ENCODE measurements at places on chromosomes 5 and 9.
A peak's percentile ranks its signal among the peaks of the same experiment; 100 is the strongest.

GRCh38 chr5:151065609-151066008, 15.2 kb downstream of the TNIP1 start:
- no peak for DNase-seq

- no peak for DNase-seq
These were observed 52.9 kb upstream of the MIER3 start for GRCh38 chr5:57004800-57005199.

GRCh38 chr9:99103901-99104458, 933 bp upstream of the TGFBR1 start:
- peak; percentile 32 for DNase-seq

DNA sequence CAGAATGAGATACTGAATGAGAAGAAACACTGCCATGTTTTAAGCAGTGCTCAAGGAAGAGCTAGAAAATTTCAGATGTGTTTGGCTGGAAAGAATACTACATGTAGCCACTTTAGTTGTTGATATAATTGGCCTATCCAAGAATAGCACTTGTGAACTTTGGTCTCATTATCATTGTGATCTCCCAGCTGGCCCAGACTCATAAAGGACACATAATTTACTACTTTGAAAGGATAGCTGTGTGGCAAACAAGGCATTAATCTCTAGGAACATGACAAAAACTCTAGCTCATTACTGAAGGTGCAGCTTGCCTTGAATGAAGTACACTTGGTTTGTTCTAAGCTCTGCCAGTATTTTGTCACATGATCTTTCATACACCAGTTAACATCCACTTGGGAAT, 356.3 kb downstream of the CSNK1G3 start:
- no peak for DNase-seq

DNA sequence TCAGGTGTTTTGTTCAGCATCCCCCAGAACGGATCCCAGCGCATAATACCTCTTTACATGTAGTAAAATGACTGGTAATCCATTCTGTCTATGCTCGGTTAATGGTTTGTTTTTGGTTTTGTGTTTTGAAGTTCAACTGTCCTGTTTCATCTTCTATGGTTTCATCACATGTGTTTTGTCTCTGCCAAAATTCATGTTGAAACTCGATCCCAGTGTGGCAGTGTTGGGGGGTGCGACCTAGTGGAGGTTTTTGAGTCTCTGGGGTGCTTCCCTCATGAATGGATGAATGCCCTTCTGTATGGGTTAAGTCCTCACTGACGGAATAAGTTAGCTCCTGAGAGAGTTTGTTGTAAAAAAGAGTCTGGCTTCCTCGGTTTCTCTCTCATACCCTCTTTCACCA, 317.4 kb downstream of the KDM4C start:
- no peak for DNase-seq

- DNase-seq, result no peak
These were observed 20.6 kb downstream of the GGTA1 start for GRCh38 chr9:121478816-121479676.

DNA sequence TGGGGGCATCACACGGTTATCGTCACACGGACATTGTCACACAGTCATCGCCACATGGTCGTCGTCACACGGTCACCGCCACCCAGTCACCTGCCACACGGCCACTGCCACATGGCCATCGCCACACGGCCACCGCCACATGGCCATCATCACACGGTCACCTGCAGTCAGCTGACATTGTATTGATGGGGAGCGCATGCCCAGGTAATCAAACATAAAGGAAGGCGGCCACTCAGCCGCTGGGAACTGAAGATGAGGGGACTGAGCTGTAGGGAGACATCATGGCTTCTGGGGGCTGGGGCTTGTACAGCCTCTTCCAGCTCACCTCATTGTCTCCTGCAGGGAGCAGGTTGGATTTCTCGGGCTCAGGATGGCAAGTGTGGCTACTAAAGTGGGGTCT, 49.2 kb downstream of the MRPL36 start:
- DNase-seq, result no peak

- no peak for DNase-seq
These were observed 40.4 kb downstream of the PCSK5 start for GRCh38 chr9:75930730-75931321.

GRCh38 chr5:176806137-176806536, 4.2 kb upstream of the UNC5A start:
- no peak for DNase-seq

DNA sequence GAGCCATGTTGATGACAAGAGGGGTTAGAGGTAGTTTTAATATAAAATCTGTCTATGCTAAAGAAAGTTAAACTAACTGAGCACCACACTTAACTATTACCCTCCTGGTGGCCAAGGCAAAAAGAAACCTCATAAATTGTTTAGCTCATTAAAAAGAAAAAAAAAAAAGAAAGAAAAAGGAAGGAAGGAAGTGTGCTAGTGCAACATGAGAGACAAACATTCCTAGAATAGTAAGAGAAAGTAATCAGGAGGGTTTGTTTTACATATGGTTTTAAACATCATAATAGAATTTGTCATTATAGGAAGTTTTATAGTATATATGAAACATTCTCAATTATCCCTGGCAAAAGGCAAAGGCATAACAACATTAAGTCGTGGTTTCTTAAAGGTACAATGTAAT, 152.3 kb downstream of the SNX18 start:
- no peak for DNase-seq

- no peak for DNase-seq
These were observed 22.1 kb downstream of the VCAN start for GRCh38 chr5:83493644-83494043.

DNA sequence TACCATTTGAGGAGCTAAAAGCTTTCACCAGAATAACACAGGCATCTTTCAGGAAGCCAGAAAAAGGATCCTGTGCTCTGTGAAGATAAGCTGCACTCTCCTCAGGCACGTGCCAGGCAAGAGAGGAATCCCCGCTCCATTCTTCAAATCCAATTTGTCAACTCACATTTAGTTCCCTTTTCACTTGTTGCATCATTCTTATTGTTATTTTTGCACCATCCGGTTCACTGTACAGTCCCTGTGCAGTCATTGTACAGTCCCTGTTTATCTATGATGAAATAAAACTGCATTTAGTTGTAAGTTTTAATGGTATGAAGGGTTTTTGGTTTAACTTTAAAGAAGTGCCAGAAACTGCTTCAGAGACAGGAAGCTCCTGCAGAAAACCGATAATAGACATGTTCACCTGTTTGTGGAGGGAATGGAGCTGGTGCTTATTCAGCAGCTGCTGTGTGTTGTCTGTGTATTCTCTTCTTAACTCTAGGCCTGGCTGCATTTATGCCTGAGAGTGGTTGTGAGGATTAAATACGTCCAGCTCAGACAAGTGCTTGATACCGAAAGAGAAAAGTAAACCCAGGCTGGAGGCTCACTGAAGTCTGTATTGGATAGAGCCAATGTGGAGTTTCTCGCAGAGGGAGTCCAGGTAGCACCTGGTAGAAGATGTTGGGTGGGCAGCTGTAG, 22.4 kb downstream of the IFNW1 start:
- no peak for DNase-seq

DNA sequence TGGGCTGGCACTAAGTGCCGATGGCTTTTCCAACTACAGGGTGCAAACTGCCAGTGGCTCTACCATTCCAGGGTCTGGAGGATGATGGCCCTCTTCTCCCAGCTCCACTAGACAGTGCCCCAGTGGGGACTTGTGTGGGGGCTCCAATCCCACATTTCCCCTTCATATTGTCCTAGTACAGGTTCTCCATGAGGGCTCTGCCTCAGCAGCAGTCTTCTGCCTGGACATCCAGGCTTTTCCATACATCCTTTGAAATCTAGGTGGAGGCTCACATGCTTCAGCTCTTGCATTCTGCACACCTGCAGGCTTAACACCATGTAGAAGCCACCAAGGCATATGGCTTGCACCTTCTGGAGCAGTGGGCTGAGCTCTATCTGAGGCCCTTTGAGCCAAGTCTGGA, 70.3 kb downstream of the TSSK1B start:
- DNase-seq, result no peak

- DNase-seq, result no peak
These were observed 92.0 kb downstream of the THBS4 start for GRCh38 chr5:80127116-80127552.

DNA sequence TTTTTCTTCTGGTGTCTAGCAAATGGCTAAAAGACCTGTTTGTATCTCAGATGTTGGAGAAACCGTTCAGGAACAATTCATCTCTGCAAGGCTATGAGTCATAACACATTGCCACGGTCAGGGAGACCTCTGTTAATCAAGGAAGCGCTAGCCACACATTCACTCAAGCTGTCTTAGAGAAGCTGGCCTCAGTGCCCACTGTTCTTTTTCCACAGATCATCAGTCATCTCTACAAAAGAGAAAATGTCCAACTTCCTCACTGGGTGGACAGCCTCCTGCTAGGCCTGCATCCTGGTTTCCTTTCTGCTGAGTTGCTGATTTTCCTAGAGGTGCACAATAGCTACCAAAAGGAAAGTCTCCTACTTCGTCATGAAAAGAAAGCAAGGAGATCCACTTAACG, 360.5 kb downstream of the BNC2 start:
- no peak for DNase-seq

GRCh38 chr5:123035360-123035917, 1.1 kb downstream of the PPIC start:
- DNase-seq, result peak; percentile 33

- no peak for DNase-seq
These were observed 32.3 kb downstream of the SH3GLB2 start for GRCh38 chr9:128995791-128996190.

DNA sequence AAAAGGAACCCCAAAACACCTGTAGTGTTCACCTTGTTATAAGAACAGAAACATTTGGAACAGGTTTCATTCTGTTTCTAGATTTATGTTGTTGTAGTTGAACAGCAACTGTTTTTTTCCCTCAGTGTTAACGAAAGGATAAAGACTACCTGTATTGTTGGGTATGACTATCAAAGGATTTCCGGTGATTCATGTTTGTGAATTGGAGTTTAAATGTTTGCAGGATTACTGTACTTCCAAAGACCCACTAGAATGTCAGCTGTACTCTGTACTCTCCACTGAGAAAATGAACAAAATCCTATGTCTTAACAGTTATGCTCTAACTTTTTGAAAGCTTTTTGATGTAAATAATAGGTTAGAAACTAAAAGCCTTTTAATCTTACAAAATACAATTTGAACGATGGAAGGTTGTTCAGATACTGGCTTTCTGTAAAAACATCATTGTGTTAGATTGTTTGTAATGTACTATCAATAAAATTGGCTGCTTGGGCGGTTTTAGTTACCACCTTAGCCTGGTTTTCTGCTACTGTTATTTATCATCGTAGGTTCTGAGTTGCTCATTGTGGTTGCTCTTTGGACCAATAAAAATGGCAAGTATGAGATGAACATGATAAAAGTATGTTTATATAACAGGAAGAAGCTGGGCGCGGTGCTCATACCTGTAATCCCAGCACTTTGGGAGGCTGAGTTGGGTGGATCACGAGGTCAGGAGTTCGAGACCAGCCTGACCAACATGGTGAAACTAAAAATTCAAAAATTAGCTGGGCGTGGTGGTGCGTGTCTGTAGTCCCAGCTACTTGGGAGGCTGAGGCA, 44.1 kb downstream of the DCP2 start:
- DNase-seq, result no peak

- DNase-seq, result no peak
These were observed 40.0 kb upstream of the MYO10 start for GRCh38 chr5:16975950-16976624.

DNA sequence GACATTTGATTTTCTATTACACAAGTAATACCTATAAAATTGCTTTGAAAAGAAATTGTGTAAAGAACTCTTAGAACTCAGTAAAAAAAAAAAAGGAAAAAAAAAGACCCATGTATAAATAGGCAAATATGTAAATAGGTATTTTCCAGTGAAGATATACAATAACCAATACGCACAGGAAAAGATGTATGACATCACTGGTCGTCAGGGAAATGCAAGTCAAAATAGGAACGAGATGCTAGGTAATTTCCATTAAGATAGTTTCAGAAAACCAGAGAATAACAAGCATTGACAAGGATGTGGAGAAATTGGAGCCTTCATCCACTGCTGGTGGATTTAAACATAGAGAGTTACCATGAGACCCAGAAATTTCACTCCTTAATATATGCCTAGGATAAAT, 708.8 kb downstream of the MTRR start:
- DNase-seq, result no peak

DNA sequence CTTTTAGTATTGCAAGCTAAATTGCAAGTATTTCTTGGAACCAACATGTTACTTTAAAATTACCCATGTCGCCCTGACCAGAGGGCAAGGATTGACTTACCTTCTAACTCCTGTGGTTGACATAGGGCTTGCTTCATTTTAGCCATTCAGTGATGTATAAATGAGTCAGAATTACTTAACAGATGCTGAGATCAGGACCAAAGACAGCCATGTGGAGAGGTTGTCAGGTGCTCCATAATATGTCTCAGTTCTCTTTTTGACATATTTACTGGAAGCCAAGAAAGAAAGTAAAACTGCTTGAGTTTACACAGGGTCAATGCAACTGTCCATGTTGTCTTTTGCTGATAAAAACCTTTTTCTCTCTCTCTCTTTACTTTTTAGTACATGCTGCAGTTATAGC, 33.2 kb downstream of the F2RL2 start:
- DNase-seq, result no peak

DNA sequence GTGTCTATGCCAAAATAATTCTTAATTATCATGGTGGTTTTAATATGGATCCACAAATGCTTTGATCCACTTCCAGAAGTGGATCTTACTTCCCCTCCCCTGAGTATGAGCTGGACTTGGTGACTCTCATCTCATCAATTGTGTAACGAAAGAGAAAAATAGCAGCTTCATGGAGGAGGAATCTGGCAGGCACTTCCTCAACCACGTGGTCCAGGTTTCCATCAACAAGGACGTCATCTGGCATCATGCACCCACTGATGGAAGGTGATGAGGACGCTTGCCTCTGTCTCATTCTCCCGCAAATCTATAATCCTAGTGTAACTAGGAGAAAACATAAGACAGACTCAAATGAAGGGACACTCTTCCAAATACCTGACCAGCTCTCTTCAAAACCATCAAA, 54.6 kb upstream of the S1PR3 start:
- no peak for DNase-seq

GRCh38 chr9:112262577-112262976, 70.8 kb downstream of the PTBP3 start:
- no peak for DNase-seq

- no peak for DNase-seq
These were observed 187.1 kb upstream of the SPEF2 start for GRCh38 chr5:35430381-35431162.

DNA sequence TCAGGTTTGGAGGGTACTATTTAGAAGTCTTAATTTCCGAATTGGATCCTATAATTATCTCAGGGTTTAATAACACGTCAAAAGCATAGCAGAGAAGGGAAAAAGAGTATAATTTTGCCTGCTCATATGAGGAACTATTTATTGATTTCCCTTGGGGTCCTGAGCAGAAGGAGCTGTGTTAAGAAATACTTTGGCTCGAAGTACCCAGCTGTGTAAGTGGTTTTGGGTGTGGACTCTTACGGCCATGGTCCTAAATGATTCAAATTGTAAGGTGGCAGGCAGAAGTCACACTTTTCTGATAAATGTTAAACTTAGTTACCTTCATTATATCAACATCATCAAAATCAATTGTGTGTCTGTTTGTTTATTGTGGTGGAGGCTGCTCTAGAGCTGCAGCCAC, 190.4 kb downstream of the MTRR start:
- no peak for DNase-seq

GRCh38 chr5:21142791-21143190, 1154.8 kb upstream of the CDH18 start:
- no peak for DNase-seq

GRCh38 chr5:169641253-169641652, 4.2 kb downstream of the DOCK2 start:
- no peak for DNase-seq

GRCh38 chr5:17255471-17256021, 38.1 kb downstream of the BASP1 start:
- no peak for DNase-seq

- no peak for DNase-seq
These were observed 410.6 kb upstream of the DAB2 start for GRCh38 chr5:39835371-39835770.

Measured in heart left ventricle (tissue), 16 donors.